ENCODE measurements at places on chromosomes 12 and 14.

DNA sequence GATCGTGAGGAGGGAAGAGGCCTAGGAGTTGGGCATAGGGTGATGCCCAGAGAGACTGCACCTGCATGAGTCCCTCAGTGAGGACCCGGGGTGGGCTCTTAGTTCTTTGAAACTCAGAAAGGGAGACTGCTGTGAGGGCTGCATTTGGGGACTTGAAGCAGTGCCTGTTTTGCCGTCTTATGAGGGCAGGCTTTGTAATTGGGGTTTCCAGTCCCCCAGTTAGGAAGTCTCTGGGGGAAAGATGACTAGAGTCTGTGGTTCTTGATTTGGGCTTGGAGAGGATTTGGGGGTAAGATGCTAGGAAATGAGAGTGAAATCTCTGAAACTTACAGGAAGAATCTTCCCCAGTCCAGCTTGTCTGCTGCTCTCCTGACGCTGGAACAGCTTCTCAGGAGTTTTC is 99.6 kb downstream of the ARF6 start:
- no peak for DNase-seq

- DNase-seq = no peak
Observed at GRCh38 chr14:71625891-71626701, 306.1 kb upstream of the RGS6 start.

- no peak for DNase-seq
Observed at GRCh38 chr12:128661226-128661569, 162.6 kb downstream of the SLC15A4 start.

- DNase-seq = peak; percentile 26
Observed at GRCh38 chr14:77064521-77065178, 33.4 kb upstream of the CIPC start.

DNA sequence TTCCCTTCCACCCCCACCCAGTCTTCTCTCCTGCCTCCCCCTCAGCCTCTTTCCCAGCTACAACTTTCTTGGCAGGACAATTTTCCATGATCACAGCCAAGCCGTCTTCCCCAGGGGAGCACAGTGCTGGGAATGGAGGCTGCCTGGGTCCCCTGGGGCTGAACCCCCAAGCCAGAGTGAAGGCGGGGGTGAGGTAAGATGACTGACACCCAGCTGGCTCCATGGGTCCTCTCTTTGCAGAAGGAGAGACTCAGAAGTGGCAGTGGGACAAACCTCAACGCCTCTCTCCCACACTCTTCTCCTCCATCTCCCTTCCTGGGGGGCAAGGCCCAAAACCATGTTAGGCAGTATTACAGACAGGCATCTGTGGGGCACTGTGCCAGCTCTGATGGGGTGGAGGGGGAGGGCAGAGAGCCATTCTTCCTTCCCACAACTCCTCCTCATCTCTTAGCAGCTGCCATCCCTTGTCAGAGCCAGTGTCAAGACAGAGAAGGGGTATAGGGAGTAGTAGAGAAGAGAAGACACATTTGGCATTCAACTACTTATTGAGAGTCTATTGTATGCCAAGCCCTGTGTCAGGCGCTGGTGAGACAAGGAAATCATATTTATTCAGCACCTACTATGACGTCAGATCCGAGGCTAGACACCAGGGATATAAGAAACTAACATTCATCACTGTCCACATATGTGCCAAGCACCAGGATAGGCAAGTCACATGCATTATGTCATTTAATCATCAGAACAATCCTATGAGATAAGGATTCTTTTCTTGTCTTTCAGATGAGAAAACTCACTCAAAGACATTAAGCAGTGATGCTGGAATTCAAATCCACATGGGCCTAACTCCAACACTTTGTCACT is 3.6 kb downstream of the ITGA7 start:
- DNase-seq = peak; percentile 99

GRCh38 chr12:71790331-71790730 is 35.7 kb downstream of the RAB21 start:
- no peak for DNase-seq

DNA sequence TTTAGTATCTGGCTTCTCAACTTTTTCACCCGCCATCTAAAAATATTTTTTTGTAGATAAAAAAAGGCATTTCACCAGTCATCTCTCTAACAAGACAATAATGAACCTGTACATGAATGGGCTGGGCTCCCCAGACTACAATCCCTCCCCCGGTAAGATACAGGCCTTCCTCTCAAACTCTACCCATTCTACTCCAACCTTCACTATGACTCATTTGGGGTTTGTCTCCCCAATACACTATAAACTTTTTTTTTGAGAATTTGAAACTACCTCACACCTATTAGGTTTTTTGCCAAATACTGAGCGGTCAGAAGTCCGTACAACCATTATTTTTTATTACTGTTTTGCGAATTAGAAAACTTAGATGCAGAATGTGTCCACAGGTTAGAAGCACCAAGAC is 784 bp downstream of the RPL6 start:
- DNase-seq = no peak

DNA sequence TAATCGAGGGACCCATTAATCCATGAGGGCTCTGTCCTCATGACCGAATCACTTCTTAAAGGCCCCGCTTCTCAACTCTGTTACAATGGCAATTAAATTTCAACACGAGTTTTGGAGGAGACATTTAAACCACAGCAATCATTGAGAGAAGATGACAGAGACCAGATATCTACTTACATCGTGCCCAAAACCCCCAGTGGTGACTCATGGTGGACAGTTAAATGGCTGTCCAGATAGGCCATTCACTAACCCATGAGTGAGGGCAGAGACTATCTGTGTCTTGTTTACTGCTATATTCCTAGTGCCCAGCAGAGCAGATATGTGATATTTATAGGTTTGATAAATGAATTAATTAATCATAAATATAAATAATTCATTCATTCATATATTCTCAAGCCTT is 20.0 kb upstream of the FLVCR2 start:
- DNase-seq = peak; percentile 28

- DNase-seq = no peak
Observed at GRCh38 chr12:31245822-31246469, 80.0 kb downstream of the SINHCAF start.

- DNase-seq = peak; percentile 52
Observed at GRCh38 chr14:31261859-31262731, 54.5 kb upstream of the HECTD1 start.

- DNase-seq = no peak
Observed at GRCh38 chr14:68396461-68396860, 396.4 kb downstream of the ZFP36L1 start.

GRCh38 chr12:131204416-131205274 is 250.9 kb downstream of the ADGRD1 start:
- no peak for DNase-seq

DNA sequence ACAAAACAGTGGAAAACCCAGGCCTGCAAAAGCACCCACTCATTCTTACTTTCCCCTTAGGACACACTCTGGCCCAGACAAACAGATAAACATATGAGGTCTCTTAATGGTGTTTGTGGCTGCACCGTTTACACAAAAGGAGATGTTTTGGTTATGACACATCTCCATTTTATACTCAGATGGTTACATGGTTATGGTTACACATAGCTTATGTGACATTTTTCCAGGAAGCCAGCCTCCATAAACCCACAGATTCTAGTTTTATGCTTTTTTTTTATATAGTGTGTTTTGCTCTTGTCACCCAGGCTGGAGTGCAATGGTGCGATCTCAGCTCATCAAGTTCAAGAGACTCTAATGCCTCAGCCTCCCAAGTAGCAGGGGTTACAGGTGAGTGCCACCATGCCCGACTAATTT is 3.5 kb upstream of the KLRD1 start:
- peak; percentile 79 for DNase-seq

DNA sequence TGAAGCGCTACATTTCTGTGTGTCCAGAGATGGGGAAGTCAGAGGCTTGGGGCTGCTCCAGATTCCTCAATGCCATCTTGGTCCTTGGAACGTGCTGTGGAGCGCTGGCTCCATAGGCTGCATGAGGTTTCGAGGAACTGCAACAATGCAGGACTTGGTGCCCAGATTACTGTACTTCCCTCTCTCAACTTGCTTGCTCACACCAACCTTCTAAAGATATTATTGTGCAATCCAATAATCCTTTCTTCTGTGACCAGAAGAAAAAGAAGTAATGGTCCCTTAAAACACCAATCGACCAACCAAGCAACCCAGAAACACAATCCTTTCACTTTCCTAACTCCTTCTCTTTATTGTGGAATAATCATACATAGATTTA is 3.7 kb downstream of the PRICKLE1 start:
- DNase-seq = no peak

DNA sequence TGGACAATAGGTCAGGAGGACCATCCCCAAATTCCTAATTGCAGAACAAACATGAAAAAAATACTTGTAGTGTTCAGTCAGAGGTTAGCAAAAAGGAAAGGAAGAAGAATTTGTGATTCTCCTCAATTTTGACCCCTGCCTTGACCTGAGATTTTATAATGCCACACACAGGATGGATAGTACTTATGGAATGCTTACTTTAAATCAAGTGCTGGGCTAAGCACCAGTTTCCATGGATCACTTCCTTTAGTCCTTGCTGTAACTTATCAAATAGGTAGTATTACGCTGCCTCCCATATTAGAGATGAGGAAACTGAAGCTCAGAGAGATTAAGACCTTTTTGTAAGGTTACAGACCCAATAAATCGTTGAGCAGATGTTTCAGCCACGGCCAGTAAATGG is 81.2 kb upstream of the OVCH1 start:
- DNase-seq = no peak

- DNase-seq = no peak
Observed at GRCh38 chr12:104680070-104680469, 223.3 kb downstream of the CHST11 start.

DNA sequence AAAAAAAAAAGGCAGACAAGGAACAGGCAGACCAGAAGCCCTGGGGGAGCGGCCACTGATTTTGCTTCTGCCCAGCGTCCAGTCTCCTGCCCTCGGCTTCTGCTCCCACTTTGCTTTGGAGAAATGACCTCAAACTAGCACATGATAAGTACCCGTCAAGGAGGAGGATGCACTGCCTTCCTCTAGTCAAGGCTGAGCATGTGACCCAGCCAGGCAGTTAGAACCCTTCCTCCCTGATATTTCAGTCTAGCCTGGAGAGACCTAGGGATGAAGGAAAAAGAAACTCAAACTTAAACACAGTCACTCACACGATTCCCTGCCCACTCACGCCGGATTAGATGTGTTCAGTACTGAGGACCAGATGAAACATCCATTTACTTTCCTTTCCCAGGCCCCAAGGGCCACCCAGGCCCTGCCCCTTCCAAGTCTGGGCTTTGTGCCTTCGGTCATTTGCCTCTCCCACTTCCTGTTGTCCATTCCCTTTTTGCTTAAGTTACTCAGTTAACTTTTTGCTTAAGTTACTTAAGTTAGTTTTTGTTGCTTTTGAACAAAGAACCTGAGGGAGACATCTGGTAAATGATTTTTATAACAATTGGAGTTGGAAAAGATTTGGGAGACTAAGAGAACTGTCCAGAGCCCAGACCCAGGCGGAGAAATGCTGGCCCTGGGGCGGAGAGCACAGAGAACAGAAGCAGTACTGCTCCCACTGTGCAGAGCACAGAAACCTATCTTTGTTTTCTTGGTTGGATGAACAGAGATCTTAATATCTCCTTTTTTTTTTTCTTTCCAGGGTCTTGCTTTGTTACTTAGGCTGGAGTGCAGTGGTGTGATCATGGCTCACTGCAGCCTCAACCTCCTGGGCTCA is 23.0 kb upstream of the TTC7B start:
- peak; percentile 43 for DNase-seq

- no peak for DNase-seq
Observed at GRCh38 chr12:78226763-78227162, 396.1 kb downstream of the NAV3 start.

GRCh38 chr12:76060111-76060510 is 24.4 kb downstream of the NAP1L1 start:
- no peak for DNase-seq

GRCh38 chr14:73744874-73745529 is 30.8 kb upstream of the PNMA1 start:
- no peak for DNase-seq

- DNase-seq = peak; percentile 83
Observed at GRCh38 chr12:53806721-53807120, 54.9 kb upstream of the CISTR start.

DNA sequence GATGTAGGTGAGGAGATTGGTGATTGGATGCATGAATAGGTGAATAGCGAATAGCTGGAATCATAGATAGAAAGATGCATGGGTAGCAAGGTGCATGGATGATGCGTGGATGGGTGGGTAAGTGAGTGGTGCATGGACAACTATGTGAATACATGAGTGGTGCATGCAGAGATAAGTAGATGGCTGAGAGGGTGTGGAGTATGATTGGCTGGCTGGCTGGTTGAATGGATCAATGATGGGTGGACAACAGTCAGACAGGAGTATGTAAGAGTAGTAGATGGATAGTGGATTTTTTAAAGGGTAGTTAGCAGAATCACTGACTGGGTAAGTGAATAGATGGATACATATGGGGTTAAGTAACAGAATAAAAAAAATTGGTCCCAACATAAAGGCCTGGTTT is 33.9 kb downstream of the SERPINA3 start:
- no peak for DNase-seq

- DNase-seq = no peak
Observed at GRCh38 chr12:74602881-74603672, 65.4 kb downstream of the ATXN7L3B start.

DNA sequence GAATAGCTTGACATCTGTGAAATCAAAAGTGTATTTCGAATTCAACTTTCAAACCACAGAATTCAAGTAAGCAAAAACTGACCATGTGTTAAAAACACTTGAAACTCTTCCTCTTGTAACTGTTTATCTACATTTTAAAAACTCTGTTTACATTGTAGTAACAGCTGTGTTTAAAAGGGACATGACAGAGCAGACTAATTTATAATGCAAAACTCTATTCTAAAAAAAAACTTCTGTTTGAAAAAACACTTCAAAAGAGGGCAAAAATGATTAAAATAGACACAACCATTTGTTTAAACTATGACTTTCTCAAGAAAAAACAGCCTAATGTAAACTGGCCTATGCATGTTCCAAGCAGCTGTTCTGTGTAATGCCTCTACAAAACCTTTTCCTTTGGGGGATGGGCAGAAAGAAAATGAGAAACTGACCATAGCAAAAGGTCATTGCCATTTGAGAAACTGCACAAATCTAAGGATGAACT is 149.1 kb upstream of the HMGA2 start:
- DNase-seq = peak; percentile 83

- DNase-seq = no peak
Observed at GRCh38 chr12:107822356-107822755, 47.9 kb downstream of the ASCL4 start.

DNA sequence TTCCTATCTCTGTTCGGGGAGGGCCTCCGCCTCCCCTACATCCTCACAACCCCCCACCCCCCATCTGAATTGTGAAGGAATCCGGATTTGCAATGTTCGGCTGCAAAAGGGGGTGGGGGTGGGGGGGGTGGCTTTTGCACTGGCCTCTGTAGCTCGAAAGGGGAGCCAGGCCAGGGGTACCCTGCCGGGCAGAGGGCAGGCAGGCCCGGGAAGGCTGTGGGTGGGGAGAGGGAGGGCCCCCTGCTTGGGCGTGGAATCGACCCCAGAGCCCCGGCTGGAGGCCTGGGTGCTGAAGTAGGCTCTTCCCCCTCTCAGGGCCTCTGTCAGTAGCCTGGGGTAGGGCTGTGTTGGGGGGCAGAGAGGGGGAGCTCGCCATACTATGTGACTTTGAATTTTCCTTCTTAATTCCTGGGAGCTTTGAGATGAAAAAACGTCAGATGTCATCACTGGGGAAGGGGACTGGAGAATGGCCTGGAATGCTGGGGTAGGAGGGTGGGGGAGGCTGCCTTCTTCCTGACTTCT is 1.1 kb downstream of the LRP1 start:
- DNase-seq = no peak
